Mucosa of descending colon (tissue), 3 donors: ENCODE measurements at places on chromosomes 1 and 21. TPM values are rescaled to one million over a fixed set of nuclear protein-coding genes. Genes with fewer than 3 reads are reported as not detected.

Gene ITLN2
- not detected for total RNA-seq

DNA sequence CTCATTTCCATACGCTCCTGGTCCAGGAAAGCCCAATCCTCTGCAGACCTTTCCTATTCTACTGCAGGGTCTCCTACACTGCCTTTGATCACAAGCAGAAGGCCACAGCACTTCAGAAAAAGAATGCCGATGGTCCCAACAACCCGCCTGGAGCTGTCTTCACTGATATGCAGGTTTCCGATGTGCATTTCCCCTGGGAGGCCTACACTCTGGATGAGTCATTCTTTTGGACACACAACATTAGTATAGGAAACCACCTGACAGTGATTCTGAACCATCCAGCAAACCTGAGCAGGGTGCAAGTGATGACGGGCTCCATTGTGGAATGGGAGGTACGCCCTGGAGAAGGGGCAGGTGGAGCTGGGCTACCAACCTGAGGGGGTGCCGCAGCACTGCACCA is 15.0 kb downstream of the PCAT6 start:
- no peak for DNase-seq

Gene DNAJC6
- total RNA-seq = 1.6 TPM

DNA sequence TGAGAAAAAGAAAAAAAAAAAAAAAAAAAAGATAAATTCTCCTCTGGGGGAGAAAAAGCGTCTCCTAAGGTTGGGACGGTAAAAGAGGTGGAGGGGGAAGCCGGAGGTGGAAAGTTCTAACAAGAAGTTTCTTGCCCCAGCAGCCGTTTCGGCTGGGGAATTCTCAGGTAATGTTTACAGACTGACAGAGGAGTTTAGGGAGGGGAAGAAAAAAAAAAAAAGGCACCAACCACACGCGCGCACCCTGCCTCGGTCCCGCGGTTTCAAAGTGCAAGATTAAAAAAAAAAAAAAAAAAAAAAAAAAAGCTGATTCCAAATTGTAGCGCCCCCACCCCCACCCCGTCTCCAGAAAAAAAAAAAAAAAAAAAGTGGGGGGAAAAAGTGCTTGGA is 504 bp downstream of the DHRS3 start:
- DNase-seq = no peak

DNA sequence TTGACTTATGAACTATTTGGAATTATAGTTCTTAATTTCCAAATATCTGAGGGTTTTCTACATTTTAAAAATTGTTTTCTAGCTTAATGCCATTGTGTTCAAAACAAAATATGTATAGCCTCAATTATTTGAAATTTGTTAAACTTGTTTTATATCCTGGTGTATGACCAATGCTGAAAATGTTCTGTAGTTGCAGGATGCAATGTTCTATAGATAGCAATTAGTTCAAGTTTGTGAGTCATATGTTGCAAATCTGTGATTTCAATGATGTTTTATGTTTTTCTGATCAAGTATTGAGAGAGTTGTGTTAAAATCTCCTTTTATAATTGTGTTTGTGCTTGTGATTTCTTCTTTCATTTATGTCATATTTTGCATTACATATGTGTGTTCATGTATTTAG is 517.5 kb downstream of the ADGRL2 start:
- no peak for DNase-seq

DNA sequence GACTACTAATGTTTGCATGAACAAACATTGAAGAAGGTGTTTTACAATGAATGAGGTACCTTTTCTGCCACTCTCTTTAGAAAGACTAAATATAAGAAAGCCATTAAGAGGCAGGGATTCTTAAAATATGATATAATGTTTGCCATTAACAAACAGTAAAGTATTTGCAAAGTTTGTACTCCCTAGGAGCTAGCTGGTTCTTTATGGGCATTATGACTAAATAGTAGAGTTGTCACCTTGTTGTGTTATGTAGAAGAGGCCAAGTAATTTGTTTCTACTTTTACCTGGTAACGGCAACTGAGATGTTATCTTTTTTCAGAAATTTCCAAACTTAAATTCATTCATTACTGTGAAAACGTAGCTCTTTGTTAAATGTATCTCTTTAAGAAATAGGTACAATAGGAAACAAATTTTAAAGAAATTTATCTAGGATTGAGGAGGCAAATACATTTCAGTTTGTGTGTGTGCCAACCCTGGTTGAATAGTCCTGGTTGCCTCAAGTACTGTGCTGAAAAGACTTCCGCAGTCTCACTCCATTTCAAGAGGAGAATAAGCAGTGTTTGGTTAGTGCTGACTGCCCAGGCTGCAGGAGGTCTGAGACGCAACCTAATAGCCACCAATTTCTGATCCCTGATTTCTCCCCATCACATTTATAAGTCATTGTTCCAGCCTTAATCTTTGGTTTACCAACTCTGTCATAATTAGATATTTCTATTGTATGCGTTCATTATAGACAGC is 52.1 kb downstream of the WDR3 start:
- DNase-seq = no peak

- DNase-seq = no peak
Measured at GRCh38 chr1:181131255-181131941, 42.9 kb downstream of the IER5 start.

DNA sequence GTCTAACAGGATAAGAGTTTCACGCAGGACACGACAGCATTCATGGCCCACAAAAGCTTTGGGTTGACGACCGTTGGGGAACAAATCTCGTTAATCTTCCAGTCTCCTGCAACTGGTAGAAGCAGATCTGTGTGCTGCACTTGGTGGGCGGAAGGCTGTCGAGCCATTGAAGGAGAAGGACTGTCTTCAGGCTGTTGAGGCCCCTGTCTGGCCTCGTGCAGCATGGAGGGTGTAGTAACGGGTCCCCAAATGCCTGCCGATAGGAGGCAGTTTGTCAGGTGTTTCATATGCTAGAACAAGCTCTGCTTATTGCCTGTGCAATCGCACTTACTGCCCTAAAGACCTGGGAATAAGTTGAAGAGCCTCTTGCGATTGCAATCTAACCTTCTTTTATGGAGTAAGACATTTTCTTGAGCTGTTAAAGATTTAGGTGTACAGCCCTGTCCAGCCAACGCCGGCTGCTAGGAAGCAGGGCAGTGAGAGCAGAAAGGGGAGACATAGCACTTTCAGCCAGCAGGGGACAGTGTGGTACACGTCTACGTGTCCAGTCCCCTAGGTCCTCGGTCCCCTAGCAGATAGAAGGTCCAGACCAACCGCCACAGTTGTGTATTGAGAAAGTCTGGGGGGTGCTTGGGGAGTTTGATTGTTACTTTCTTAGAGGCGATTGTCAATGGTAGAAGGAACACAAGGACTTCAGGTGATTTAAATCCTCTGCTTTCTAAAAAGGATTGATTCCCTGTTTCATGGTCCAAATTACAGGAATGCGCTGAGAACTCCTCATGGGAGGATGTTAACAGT is 102.3 kb upstream of the TMPRSS2 start:
- DNase-seq = peak; percentile 76

Gene ZBTB8A
- 5.1 TPM for total RNA-seq

Gene COL6A2
- total RNA-seq = 858 TPM

GRCh38 chr1:166272155-166272554 is 105.4 kb upstream of the FAM78B start:
- DNase-seq = no peak

- no peak for DNase-seq
Measured at GRCh38 chr21:16040601-16041000, 310.8 kb downstream of the USP25 start.

- no peak for DNase-seq
Measured at GRCh38 chr21:37337831-37338230, 28.7 kb upstream of the DYRK1A start.

Gene CXADR
- total RNA-seq = 85.4 TPM

Gene SLFNL1
- 0.29 TPM for total RNA-seq

GRCh38 chr1:145918992-145919939 is 749 bp upstream of the PEX11B start:
- peak; percentile 83 for DNase-seq

Gene C1QB
- total RNA-seq = 36.9 TPM

Gene FBXO2
- total RNA-seq = 0.23 TPM

Gene NPR1
- total RNA-seq = 6.0 TPM

GRCh38 chr21:15874615-15875014 is 144.8 kb downstream of the USP25 start:
- DNase-seq = no peak

Gene MANEAL
- total RNA-seq = 7.6 TPM

- DNase-seq = no peak
Measured at GRCh38 chr1:69523032-69523431, 44.7 kb upstream of the LRRC7 start.

GRCh38 chr1:87513255-87513654 is 184.6 kb downstream of the LMO4 start:
- DNase-seq = no peak

Gene NTNG1
- total RNA-seq = 0.23 TPM

- DNase-seq = no peak
Measured at GRCh38 chr1:26598890-26599289, 69.3 kb downstream of the RPS6KA1 start.

GRCh38 chr21:44427241-44428120 is 27.8 kb upstream of the LRRC3 start:
- DNase-seq = peak; percentile 54

- no peak for DNase-seq
Measured at GRCh38 chr1:229537894-229538293, 20.6 kb downstream of the ABCB10 start.
